Activated CD8-positive, alpha-beta T cell treated with anti-CD3 and anti-CD28 coated beads for 36 hours (primary cell): ENCODE measurements at places on chromosomes 13 and 19.

GRCh38 chr13:23643338-23644125, 73.3 kb downstream of the TNFRSF19 start:
- no peak for DNase-seq

- peak; percentile 44 for DNase-seq
Observed at GRCh38 chr19:5001615-5002014, 32.7 kb downstream of the KDM4B start.

GRCh38 chr13:95564091-95564490, 11.6 kb downstream of the CLDN10 start:
- no peak for DNase-seq

DNA sequence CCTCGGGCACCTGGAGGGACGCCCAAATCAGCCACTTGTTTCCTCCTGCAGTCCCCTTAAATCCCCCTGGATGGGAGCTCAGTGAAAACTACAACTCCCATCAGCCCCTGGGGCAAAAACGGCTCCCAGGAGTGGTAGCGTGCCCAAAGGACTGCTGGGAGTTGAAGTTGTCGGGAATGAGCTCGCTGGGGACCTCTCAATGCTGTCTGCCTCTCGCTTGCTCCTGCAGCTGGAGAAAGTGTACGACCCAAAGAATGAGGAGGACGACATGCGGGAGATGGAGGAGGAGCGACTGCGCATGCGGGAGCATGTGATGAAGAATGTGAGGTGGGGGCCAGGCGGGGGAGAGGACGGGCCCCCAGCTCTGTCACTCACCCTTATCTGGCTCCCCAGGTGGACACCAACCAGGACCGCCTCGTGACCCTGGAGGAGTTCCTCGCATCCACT, 14.7 kb upstream of the DHDH start:
- peak; percentile 42 for DNase-seq

DNA sequence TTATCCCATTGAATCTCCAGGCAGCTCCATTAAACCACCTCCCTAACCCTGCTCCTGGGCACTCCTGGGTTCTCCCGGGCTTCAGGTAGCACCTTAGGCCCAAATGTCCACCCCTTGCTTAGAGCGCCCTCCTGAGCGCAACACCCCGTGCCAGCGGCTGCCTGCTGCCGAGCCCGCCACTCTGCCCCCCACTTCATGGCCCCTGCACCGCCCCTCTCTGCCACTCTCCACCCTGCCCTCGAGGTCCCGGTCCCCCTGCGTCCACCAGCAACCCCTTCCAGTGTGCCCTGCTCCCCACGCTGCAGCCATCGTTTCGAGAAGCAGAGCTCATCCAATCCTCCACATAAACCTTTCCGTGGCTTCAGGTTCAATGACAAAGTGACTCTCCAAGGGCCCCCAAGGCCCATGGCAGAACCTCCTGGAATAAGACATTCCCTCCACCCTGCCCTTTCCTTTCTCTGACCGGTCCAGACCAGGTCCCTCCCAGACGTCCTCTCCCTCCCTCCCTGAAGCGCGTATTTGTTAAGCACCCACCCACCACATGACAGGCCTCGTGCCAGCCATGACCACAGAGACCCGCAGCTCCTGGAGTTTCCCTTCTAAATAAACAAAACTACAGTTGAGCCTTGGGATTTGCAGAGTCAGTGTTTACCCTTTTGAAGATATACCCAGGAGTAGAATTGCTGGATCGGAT, 66.6 kb downstream of the ARHGEF18 start:
- no peak for DNase-seq

- DNase-seq: no peak
Observed at GRCh38 chr13:111346101-111346680, 25.7 kb downstream of the TEX29 start.

DNA sequence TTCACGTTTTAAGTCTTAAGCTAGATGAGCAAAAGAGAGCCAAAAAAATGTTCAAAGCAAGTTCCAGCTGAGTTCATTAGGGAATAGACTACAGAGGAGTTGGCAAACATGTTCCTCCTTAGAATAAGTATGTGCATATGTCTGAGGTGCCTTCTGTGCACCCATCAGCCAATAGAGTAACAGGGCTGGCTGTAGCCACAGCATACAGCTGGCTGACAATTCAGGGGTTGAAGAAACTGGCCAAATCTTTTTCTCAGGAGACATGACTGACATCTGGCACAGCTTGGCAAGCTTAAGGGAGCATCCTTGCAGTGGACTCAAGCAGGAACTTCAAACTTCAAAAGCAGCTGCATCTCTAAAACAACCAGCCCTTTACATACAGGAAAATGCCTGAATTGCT, 414.8 kb upstream of the PCDH20 start:
- DNase-seq: no peak

DNA sequence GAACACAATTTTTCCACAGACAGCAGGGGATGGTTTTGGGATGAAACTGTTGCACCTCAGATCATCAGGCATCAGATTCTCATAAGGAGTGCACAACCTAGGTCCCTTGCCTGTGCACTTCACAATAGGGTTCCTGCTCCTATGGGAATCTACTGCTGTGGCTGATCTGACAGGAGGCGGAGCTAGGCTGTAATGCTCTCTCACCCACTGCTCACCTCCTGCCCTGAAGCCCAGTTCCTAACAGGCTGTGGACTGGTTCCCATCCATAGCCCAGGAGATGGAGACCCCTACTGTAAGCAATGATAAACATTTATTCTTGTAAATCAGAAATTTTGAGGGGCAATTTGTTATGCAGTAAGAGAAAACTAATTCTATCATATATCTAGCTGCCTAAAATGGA, 1234.7 kb downstream of the SLITRK1 start:
- no peak for DNase-seq

GRCh38 chr19:49676136-49676783, 811 bp upstream of the PRMT1 start:
- DNase-seq: peak; percentile 53

- DNase-seq: no peak
Observed at GRCh38 chr19:2624537-2625091, 77.9 kb downstream of the GNG7 start.

GRCh38 chr19:33473653-33474305, 47.8 kb downstream of the PEPD start:
- no peak for DNase-seq

DNA sequence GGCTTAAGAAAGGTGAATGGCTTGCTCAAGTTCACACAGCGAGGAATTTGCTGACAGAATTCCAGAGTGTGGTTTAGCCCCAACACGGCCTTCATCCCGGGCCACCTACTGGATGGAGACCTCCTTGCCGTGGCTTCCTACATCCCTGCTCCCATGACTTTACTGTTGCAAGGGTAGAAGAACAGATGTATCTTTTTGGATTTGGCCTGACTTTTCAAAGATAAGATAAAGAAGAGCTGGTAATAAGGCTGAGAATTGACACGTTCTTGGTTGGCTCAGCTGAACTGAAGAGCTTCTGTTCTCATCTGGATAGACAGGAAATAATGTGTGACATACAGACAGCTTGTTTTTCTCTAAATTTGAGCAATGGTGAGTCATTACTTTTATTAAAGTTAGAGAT, 113.1 kb downstream of the KLF5 start:
- no peak for DNase-seq

GRCh38 chr19:40465025-40465556, 454 bp downstream of the BLVRB start:
- DNase-seq: peak; percentile 67

DNA sequence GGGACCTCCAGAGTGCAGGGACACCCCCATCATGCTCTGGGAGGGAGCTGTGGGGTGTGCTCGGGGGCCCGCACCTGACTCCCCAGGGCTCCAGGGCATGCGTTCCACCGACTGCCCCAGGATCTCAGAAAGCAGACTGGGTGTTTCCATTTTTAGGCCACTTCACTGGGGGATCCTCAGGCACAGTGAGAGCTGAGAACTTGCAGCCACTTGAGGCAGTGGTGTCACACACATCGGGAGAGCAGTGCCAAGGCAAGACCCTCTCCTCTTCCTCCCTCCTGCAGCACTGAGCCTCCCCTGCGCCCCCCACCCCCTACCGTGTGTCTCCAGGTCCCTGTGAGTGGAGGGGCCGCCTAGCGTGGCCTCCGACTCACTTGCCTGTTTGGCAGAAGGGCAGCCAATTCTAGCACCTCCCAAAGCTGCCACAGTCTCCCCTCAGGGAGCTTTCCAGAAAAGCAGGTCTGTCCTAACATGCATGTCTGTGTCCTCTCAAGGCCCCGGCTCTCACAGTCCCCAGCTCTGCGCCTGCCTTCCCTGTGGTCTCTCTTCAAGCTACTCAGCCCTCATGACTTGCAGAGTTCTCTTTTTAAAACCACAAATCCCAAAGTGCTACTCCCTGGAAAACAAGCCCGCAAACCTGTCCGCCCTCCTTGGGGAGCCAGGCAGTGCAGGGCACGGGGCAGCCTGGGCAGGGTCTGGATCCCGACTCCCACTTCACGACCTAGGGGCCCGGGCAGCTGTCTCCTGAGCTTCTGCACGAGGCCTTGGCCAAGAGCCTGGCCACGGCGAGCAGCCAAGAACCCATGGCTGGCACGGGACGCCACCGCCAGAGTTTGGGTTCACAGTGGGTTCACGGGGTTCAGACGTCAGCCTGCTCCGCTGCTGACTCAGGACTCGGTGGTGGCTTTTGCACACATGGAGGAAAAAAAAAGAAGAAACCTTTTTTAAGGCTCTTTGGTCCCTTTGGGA, 94.1 kb downstream of the STK24 start:
- DNase-seq: peak; percentile 60

DNA sequence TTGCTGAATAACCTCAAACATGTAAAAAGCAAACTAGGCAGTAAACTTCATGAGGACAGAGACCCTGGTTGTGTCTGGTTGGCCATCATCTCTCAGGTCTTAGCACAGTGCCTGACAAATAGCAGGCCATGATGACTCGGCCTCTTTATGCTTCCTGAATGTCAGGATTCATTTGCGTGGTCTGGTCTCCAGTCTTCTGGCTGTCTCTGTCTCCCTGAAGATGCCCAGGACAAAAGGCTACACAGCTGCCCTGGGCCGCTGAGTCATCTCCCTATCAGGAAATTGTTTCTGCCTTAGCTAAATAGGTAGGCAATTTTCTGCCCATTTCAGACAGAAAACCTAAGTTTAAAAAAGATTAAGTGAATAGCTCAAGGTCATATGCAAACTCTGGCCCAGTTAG, 84.1 kb upstream of the FNDC3A start:
- DNase-seq: no peak

GRCh38 chr19:34838248-34838647, 65.2 kb upstream of the ZNF599 start:
- no peak for DNase-seq

DNA sequence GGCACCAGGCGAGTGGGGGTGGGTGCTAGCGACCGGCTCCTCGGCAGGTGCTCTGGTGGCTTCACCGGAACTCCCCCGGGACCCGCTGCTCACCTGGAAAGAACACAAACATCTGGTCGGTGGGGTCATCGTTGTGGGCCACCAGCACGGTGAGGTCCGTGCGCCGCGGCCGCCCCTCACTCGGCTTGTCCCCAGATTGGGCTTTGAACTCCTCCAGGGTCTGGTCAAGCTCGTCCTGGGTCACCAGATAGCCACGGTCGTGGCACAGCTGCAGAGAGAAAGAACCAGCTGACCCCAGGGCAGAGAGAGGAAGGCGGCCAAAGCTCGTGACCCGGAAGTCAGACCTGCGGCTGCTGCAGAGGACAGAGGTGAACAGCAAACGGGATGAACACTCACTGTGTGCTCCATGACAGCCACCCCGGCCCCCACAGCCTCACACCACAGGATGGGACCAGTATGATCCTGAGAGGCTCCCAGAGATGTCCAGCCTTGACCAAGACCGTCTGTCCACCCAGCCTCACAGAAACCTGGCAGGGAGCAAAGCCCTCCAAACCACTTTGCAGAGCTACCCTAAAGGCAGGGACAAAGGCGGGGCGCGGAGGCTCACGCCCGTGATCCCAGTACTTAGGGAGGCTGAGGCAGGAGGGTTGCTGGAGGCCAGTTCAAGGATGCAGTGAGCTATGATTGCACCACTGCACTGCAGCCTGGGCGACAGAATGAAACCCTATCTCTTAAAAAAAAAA, 1.2 kb downstream of the POLR2E start:
- no peak for DNase-seq

DNA sequence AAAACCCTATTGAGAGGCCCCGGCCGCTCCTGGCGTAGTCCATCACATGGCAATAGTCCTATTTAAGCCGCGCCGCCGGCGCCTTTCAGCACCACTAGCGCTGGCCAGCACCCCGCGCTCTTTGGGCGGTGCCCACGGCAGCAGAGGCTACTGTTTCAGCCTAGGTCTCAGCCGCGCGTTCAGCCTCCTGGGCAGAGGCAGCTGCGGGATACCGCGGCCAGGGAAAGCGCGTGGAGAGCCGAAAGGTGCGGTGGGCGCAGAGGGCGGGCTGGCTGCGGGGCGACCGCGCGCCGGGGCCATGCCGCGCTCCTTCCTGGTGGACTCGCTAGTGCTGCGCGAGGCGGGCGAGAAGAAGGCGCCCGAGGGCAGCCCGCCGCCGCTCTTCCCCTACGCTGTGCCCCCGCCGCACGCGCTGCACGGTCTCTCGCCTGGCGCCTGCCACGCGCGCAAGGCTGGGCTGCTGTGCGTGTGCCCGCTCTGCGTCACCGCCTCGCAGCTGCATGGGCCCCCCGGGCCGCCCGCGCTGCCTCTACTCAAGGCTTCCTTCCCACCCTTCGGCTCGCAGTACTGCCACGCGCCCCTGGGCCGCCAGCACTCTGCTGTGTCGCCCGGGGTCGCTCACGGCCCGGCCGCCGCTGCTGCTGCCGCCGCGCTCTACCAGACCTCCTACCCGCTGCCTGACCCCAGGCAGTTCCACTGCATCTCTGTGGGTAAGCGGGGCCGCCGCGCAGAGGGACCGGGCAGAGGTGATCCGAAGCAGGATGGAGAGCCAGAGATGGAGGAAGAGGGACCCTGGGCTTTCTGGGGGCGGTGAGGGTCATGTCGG, at the start of gene GSX1:
Gene GSX1, plus strand, starts transcription at position 91 of the 826 bp plus-strand sequence. Its CDS starts 208 bp downstream, at position 299.
- DNase-seq: peak; percentile 73

GRCh38 chr13:25860862-25861261, 191.0 kb downstream of the SHISA2 start:
- DNase-seq: no peak

- DNase-seq: no peak
Observed at GRCh38 chr13:91142572-91142971, 204.9 kb upstream of the MIR17HG start.

DNA sequence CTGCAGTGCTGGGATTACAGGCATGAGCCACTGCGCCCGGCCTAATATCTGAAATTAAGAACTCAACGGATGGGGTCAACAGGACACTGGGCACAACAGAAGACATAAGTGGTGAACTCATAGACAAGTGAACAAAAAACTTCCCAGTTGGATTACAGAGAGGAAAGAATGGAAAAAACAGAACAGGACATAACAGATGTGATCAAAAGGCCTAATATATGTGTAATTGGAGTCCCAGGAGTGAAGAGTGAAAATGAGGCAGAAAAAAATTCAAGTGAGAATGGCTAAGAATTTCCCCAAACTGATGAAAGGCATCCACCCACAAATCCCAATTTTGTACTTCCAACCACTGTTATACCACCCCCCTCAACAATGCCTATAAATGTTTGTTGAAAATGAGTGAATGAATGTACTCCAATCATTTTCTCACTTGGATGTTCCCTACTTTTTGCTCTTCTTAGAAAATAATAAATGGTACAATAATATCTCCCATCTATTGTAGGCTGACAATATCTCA, 18.3 kb upstream of the ANGPTL8 start:
- no peak for DNase-seq

DNA sequence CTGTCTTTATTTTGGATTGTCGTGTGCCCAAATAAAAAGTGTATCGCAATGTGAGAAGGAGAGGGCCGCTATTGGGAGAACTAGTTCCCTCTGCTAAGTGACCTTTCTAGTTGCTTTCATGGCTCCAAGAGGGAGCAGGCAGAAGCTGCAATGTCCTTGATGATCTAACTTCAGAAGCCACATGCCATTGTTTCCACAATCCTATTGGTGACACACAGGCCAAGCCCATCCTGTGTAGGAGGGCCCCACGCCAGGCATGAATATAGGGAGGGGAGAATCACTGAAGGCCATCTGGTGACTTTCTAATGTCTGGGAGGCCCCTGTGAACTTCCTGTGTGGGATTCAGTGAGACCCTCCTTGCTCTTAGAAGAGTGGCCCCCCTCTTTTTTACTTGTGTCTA, 47.8 kb upstream of the KPNA3 start:
- peak; percentile 10 for DNase-seq
